ENCODE measurements at places on chromosomes 7 and 10.

- DNase-seq = peak; percentile 77
Observed at GRCh38 chr7:27147199-27148030, at the start of gene HOXA6. Gene HOXA6, minus strand, starts transcription at chr7:27147774. Its CDS starts 25 bp downstream, at chr7:27147749.

- no peak for DNase-seq
Observed at GRCh38 chr10:113846036-113846435, 7.8 kb downstream of the DCLRE1A start.

DNA sequence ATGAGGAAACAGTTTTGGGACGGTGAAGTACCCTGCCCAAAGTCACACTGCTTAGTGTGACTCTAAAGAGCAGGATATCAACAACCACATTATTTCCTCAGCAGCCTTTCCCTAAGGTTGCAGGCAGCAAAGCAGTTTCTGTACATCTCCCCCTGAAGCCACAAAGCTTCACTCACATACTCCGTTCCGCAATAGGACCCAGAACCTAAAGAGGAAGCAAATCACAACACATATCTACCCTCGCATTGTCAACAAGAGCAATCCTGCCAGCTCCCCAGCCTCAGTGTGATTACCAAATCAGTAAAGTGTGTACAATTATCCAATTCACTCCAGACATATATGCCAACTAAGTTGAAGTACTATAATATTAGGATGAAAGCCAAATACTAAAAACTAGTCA lies 30.8 kb downstream of the VAX1 start:
- DNase-seq = no peak

- DNase-seq = no peak
Observed at GRCh38 chr10:14304046-14304445, 26.7 kb downstream of the FRMD4A start.

DNA sequence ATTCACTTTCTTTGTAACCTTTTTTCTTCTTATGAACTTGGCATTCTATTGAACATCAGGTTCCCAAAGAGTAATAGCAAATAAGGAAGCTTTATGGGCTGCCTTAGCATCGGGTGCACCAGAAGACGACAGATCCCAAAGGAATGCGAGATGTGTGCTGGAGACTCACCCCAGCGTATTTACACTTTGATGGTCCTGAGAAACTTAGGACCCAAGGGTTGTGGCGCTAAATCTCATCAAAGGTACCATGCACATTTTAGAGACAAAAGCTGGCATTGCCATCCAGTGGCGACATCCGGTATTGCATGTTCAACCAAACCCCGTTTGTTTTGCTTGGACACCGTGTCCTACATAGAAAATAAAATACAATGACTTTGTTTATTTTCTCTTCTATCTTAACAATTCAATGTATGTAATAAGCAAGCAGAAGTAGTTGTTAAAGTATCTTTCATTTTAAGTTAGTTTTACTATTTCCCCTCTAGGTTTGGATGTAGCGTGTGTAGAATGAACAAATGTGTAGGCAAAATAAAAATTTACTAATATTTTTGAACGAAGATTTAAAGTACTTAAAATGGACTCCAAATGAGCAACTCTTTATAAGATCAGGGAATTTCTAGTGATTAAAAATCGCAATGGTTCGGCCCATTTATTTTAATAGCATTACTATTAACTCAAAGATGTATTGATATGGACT lies 1154.8 kb downstream of the GATA3 start:
- DNase-seq = peak; percentile 49

- DNase-seq = no peak
Observed at GRCh38 chr7:83751217-83751616, 102.3 kb upstream of the SEMA3E start.

DNA sequence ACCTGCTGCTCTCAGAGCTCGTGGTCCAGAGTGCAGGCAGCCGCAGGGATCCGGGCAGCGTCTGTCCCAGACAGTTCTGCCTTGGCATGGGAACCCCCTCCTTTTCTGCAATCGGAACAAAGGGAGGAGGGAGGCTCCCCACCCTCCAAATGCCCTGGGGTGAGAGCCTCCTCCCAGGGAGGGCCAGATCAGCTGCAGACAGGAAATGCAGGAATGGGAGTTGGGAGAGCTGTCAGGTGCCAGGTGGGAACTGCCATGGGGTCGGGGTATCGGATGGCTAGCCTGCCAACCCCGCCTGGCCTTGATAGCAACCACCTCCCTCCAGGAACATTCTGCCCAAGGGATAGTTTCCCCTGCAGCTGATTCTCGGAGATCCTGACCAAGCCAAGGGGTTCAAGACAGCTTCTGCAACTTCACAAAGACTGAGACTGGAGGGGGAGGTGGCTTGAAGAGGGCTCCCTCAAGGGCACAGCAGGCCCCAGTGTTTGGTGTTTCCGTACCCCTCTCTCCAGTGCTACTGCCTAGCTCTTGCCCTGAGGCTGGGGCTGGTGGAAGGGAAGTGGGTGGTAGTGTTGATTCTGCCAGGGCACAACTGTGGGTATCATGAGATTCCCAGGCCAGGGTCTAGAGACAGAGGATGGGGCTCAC lies at the start of gene CALML5:
CALML5 (minus strand) TSS at position 78 of the 648 bp plus-strand sequence. CDS start 132 bp downstream, outside the sequence.
- DNase-seq = no peak

GRCh38 chr7:144527051-144527471 lies 123.6 kb upstream of the NOBOX start:
- DNase-seq = no peak

DNA sequence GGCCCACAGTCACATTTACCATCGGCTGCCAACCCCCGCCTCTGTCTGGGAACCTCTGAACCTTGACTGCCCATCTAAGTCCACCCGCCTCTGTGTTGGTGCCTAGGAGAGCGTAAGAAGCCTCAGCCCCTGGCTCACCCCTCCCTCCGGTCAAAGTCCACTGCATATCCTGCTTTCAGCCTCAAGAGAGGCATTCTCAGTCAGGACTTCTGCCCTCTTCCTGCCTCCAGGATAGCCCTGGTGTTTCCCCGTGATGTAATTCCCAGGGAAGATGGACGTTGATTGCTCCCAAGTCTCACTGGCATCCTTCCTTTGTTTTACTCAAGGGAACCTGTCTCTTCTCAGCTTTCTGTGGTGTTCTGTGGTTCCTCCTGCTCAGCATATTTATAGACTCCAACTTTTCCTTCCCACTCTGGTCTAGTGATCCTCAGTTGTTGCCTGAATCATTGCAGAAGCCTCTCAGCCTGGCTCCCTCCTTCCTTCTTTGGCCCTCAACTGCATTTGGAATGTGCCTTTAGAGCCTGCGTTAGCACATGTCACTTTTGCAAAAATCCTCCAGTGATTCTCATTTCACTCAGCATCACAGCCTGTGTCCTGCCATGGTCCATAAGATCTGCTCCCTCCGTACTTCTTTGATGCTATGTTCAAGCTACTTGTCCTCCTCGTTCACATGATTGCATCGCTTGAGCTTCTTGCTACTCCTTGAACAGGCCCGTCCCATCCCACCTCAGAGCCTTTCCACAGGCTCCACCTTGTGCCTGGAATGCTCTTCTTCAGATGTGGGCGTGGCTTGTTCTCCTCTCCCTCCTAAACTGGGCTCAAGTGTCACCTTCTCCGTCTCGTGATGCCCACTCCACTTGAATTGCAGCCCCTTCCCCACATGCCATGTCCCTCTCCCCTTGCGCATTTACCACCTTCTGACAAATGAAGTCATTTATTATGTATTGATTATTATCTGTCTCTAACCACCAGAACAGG lies 124.2 kb downstream of the PLPP4 start:
- DNase-seq = no peak

- DNase-seq = no peak
Observed at GRCh38 chr7:152872061-152872744, 112.7 kb downstream of the ACTR3B start.

DNA sequence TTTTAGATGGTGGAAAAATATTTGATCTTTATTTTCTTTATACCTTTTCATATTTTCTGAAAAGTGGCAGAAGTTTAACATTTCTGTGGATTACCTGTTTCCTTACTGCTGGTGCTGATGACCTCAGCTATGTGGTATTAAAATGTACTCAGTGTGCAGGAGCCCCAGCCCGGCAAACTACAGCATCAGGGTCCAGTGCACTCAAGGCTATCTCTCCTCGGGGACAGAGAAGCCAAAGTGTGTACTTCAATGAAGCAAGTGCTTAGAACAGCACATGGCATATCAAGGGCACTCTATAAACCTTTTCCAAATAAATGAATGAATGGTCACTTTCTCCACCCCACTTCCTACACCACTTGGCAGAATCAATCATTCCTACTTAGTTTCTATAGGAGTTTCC lies 111.8 kb downstream of the HIP1 start:
- DNase-seq = no peak

- no peak for DNase-seq
Observed at GRCh38 chr7:52691257-52691656, 344.2 kb upstream of the POM121L12 start.

GRCh38 chr10:61039868-61040267 lies 95.9 kb upstream of the RHOBTB1 start:
- no peak for DNase-seq

All from femur (tissue), 1 donor.